Stimulated activated CD8-positive, alpha-beta memory T cell treated with anti-CD3 and anti-CD28 coated beads, Interleukin-4, amount 100 ng/mL, for 4 hours (primary cell): ENCODE measurements at places on chromosomes 16 and 17.

- DNase-seq: no peak
Observed at GRCh38 chr17:19381361-19381740, 3.1 kb downstream of the MAPK7 start.

DNA sequence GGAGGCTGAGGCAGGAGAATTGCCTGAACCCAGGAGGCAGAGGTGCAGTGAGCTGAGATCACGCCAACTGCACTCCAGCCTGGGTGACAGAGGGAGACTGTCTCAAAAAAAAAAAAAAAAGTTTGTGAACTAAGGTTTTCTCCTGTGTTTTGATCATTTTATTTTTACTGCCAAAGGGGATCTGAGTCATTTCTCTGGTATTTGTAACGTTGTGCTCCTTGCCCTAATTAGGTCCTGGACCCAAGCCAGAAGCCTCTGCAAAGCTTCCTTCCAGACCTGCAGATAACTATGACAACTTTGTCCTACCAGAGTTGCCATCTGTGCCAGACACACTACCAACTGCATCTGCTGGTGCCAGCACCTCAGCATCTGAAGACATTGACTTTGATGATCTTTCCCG is 32.1 kb downstream of the IST1 start:
- no peak for DNase-seq

DNA sequence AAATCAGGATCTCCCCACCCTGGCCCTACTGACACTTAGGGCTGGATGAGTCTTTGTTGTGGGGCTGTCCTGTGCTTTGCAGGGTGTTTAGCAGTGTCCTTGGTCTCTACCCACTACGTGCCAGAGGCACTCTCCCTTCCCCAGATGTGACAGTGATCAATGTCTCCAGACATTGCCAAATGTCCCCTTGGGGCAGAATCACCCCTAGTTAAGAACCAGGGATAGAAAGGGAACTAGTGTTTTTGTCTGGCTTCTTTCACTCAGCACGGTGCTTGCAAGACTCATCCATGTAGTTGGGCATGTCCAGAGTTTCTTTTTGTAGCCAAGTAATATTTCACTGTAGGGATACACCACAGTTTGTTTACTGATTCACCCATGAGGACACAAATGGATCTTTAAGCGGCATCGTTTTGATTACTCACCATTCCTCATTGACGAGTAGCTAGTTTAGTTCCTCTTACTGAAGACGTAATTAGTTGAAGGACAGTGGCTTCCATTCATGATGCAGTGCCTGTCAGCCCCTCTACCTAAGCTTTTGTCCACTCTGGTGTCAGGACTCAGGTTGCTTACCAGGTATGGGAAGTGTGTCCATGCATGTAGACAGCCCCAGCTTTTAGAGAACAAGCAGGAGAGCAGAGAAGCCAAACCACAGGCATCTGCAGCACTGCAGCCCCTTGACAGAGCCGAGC is 26.0 kb upstream of the ITGB4 start:
- no peak for DNase-seq

- DNase-seq: no peak
Observed at GRCh38 chr16:48607056-48607825, 2.7 kb downstream of the N4BP1 start.

DNA sequence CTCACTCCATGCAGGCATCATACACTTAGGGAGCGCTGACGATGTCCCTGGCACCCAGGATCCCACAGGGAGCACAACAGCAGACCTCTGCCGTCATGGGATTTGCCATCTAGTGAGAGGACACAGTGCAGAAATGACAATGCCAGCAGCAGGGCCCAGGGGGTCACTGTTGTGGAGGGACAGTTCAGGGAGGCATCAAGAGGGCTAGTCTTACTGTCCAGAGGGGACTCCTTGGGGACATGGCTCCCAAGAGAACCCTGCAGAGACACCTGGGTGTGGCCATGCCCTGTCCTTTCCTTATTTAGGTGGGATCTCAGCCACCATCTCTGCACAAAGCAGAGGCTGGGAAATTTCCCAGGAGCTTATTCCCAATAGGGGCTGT is 73.7 kb downstream of the CRISPLD2 start:
- DNase-seq: no peak

DNA sequence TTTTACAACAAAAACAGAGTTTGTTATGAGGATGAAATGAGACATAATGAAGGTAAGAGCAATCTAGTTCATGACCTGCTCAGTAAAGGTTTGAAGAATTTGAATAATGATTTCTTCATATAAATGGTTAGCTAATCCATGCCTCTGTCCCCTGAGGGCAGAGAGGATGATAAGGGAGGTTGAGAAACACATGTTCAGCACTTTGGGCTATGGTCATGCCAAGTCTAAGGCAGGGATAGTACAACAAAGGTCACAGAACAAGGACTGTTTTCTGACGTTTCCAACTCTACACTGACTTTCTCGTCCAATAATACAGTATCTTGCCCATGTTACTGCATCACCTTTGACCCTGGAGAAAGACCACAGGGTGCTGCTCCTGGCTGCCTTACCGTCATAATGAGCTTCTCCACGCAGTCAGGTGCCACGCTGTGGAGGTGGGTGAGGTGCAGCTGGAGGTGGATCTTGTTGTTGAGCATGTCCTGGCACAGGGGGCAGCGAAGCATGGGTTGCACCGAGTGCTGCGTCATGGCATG is 236.7 kb downstream of the ZFHX3 start:
- DNase-seq: no peak

GRCh38 chr17:21194703-21195102 is 19.3 kb downstream of the TMEM11 start:
- DNase-seq: no peak

- DNase-seq: no peak
Observed at GRCh38 chr17:40107522-40108174, 7.3 kb upstream of the NR1D1 start.

DNA sequence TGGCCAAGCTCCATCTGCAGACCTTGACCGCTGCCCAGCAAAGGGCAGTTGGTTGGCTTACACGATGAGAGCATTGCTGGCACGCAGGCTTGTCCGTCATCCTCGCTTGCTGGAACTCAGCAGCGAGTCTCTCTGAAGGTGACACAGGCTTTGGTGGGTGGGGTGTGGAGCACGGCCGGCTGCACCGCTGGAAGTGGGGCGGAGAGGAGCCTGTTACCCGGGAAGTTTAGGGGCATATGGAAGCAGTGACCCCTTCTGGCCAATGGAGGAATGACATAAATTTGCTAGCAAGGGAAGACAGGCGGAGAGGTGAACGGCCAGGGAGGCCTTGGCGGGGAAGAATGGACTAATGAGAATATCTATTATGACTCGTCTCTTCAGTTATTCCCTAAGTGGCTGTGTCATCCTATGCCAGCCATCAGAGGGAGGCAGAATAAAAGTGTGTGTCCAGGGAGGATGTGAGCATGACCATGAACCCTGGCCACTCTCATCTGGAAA is 65.9 kb upstream of the SDK2 start:
- peak; percentile 46 for DNase-seq

DNA sequence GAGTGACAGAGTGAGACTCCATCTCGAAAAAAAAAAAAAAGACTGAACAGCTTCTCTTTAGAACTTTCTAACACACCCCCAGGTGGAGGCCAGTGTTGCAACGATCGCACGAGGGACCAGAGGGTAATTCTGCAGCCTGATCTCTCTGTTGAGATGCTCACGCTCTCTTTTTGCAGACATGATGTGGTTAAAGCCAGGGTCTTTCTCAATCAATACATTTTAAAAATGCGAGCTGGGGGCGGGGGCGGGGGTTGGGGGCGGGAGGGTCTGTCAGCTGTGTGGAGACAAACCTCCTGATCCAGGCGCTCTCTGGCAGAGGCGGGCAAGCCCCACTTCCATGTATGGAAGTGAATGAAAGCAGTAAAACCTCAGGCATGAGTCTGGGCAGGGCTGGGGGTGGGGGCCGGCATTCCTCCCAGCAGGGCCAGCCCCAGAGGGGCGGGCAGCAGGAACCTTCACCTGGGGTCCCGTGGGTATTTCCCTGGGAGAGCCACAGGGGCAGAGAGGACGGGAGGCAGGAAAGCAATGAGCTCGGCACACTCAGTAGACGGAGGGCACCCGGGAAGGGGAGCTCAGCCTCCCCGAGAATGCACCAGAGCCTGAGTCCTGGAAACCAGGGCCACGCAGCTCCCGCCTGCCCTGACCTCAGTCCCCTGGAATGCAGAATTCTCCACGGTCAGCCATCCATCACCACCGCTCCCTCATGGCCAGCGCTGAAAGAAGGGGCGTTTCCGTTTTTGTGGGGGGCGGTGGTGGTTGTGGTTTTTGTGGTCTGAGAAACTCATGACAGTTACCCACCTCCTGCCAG is 28.0 kb downstream of the NXN start:
- DNase-seq: no peak

- no peak for DNase-seq
Observed at GRCh38 chr16:66405057-66405783, 21.9 kb upstream of the BEAN1 start.

GRCh38 chr17:30816165-30816564 is 8.3 kb downstream of the CRLF3 start:
- no peak for DNase-seq

DNA sequence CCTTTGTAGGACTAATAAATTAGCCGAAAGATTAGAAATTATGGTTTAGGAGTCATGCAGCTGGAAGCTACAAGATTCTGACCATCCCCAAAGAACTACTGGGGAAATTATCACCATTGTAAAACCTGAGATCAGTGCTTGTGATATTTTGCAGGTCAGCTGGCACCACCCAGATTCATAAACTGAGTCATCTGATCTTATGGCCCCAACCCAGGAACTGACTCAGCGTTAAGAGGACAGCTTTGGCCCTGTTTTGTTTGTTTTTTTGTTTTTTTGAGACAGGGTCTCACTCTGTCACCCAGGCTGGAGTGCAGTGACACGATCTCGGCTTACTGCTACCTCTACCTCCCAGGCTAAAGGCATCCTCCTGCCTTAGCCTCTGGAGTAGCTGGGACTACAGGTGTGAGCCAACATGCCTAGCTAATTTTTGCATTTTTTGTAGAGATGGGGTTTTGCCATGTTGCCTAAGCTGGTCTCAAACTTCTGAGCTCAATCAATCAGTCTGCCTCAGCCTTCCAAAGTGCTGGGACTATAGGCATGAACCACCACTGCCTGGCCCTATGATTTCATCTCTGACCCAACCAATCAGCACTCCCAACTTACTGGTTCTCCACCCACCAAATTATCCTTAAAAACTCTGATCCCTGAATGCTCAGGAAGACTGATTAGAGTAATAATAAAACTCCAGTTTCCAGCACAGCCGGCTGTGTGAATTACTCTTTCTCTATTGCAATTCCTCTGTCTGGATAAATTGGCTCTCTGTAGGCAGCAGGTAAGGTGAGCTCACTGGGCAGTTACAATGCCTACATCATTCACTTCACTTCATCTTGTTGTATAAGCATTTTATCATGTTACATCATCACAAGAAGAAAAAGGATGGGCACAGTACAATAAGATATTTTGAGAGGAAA is 79.4 kb upstream of the KSR1 start:
- no peak for DNase-seq

DNA sequence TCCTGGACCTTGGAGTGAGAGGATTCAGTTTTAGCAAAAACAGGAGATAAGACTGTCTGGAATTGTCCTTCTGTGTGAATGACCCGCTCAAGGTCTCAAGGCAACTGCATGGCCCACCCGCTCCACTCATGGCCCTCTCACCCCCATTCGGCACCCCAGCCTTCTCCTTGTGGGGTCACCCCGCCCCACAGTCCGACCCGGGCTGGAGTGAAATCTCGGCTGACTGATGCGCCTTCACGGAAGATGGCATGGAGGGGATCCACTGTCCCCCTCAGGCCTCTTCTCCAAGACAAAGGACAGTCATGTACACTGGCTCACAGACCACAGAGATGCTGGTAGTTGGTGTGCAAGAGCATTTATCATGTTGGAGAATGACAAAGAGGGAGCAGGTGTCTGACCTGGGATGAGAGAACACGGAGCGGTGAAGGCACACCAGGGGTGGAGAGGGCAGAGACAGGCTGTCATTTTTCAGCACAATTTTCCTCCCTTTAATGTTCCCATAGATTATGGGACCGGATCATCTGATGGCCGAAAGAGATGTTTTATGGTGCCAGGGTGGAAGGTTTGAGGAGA is 391.9 kb upstream of the TNRC6C start:
- DNase-seq: no peak

- DNase-seq: no peak
Observed at GRCh38 chr16:75326333-75326732, 74.9 kb upstream of the BCAR1 start.

GRCh38 chr17:64162554-64162953 is 32.6 kb upstream of the ERN1 start:
- no peak for DNase-seq

DNA sequence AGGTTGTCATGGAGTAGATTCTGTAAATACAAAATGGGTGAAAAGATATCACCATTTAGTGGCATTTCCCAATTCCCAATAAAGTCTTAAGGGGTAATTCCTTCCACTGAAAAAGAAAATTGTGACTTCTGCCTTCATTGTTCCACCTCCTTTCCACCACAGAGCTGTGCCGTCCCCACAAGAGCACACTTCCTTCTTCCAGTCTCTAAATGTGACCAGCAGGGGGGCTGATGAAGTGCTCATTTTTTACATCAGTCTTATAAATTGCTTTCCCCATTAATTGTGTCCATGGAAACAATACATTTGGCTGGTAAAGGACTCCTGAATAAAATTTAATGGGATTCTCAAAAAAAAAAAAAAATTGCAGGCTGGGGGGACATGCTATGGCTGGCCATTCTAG is 260.8 kb upstream of the PSMD7 start:
- DNase-seq: no peak

GRCh38 chr17:78735832-78736525 is 46.1 kb downstream of the CYTH1 start:
- no peak for DNase-seq

- DNase-seq: no peak
Observed at GRCh38 chr17:49495842-49496182, 719 bp downstream of the NGFR start.

GRCh38 chr16:9012848-9013507 is 49.3 kb upstream of the USP7 start:
- no peak for DNase-seq

GRCh38 chr16:85584267-85584666 is 28.9 kb upstream of the GSE1 start:
- DNase-seq: no peak

DNA sequence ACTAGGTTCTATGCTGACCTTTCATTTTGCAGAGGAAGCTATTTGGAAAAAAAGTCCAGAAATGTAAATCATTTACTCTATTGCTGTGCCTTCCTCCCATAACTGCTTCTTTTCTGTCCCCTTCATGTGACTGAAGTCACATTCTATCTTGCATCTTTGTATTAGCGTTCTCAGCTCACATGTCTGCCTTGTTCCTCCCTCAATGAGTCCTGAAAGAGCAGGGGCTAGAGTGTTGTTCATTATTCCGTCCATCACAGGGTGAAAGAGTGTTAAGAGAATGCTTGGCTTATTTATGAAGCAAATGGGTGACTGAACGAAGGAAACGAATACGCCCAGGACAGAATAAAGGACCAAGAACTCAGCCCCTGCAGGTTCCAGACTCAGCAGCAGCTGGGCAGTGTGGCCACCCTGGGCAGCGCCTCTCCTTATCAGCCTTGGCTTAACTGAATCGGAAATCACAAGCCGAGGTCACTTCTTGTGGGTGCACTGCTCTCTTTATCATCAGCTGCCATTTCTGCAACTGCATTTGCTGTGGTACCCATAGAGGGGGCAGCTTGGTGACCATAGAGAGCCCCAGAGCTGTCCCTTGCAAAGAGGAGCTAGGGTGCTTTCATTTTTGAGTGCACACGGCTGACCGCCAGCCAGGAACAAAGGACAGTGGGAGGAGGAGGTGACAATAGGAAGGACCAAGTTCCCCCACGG is 1.8 kb upstream of the PIK3R6 start:
- DNase-seq: no peak

- no peak for DNase-seq
Observed at GRCh38 chr17:65698381-65699061, 137.1 kb upstream of the AXIN2 start.

GRCh38 chr17:42603318-42603717 is 5.9 kb downstream of the RETREG3 start:
- DNase-seq: no peak
